ENCODE measurements at places on chromosomes 4 and X. TPM values are rescaled to one million over a fixed set of nuclear protein-coding genes. Genes with fewer than 3 reads are reported as not detected.

CT45A10 gene
- total RNA-seq: not detected

ZNF141 gene
- total RNA-seq: 9.8 TPM

TMEM35A gene
- total RNA-seq: 3.4 TPM

STK26 gene
- total RNA-seq: 6.3 TPM

RNF150 gene
- 0.28 TPM for total RNA-seq

RBM46 gene
- 0.09 TPM for total RNA-seq

CACNA1F gene
- not detected for total RNA-seq

KLB gene
- not detected for total RNA-seq

ATP7A gene
- 11.7 TPM for total RNA-seq

PROM1 gene
- total RNA-seq: not detected

IL21 gene
- not detected for total RNA-seq

HDAC6 gene
- 16.8 TPM for total RNA-seq

RTL9 gene
- total RNA-seq: 0.14 TPM

AFM gene
- total RNA-seq: not detected

ADH1C gene
- total RNA-seq: 1.5 TPM

KCTD8 gene
- not detected for total RNA-seq

PHKA1 gene
- 3.6 TPM for total RNA-seq

NOX1 gene
- 0.14 TPM for total RNA-seq

ACTRT1 gene
- not detected for total RNA-seq

LONRF3 gene
- total RNA-seq: 0.28 TPM

MAGEA10 gene
- not detected for total RNA-seq

SLC4A4 gene
- 25.9 TPM for total RNA-seq

MAP7D2 gene
- under 0.01 TPM for total RNA-seq

ARHGAP6 gene
- total RNA-seq: 8.7 TPM

MAGEA11 gene
- total RNA-seq: 0.09 TPM

MAGT1 gene
- 291 TPM for total RNA-seq

PASD1 gene
- total RNA-seq: not detected

MYOZ2 gene
- total RNA-seq: 0.28 TPM

TBC1D8B gene
- total RNA-seq: 11.1 TPM

CFAP47 gene
- under 0.01 TPM for total RNA-seq

NUP62CL gene
- total RNA-seq: 0.14 TPM

CXCL11 gene
- total RNA-seq: 0.14 TPM

USP51 gene
- total RNA-seq: 1.9 TPM

TMEM47 gene
- 105 TPM for total RNA-seq

CETN2 gene
- total RNA-seq: 42.5 TPM

FAM184B gene
- under 0.01 TPM for total RNA-seq

MAGED4B gene
- 38.0 TPM for total RNA-seq

CLCN3 gene
- 38.0 TPM for total RNA-seq
